ENCODE measurements at places on chromosomes 5 and 9. TPM values are rescaled to one million over a fixed set of nuclear protein-coding genes. Genes with fewer than 3 reads are reported as not detected.

DNA sequence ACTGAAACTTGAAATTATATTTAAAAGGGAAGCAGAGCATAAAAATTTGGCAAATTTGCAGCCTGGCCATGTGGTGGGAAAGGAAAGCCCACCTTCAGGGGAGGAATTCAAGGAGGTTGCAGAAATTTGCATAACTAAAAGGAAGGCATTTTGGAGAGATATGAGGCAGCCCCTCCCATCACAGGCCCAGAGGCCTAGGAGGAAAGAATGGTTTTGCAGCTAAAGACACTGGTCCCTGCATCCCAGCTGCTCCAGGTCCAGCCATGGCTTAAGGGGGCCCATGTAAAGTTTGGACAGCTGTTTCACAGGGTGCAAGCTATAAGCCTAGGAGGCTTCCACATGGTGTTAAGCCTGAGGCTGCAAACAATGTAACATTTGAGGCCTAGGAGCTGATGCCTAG, 212.5 kb downstream of the NNT start:
- no peak for DNase-seq

Gene TMEM252
- not detected for total RNA-seq

Gene EIF4E1B
- total RNA-seq: not detected

GRCh38 chr5:126009566-126009965, 413.6 kb upstream of the GRAMD2B start:
- no peak for DNase-seq

DNA sequence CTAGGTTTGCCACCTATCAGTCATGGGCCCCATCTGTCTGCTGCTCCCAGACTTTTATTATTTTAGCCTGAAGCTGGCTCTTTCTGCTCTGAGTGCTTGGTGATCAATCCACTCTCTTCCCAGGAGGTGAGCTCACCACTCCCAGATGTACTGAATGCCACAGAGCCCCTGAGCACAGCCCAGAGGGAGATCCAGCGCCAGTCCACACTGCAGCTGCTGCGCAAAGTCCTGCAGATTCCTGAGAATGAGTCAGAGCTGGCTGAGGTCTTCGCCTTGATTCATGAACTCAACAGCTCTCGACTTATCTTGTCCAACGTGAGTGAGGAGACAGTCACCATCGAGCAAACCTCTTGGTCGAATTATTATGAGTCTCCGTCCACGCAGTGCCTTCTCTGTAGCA, 36.0 kb downstream of the HMGXB3 start:
- no peak for DNase-seq

DNA sequence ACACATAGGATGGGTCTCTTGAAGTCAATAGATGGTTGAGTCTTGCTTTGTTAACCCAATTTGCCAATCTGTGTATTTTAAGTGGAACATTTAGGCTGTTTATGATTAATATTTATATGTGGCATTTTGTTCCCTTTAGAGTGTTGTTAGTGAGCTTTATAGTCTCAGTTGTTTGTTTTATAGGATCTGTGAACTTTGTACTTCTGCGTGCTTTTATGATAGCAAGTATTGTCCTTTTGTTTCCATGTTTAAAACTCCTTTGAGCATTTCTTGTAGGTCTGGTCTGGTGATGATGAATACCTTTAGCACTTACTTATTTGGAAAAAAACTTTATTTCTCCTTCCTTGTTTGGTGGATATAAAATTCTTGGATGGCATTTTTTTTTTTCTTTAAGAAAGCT, 23.8 kb downstream of the SELENOP start:
- no peak for DNase-seq

DNA sequence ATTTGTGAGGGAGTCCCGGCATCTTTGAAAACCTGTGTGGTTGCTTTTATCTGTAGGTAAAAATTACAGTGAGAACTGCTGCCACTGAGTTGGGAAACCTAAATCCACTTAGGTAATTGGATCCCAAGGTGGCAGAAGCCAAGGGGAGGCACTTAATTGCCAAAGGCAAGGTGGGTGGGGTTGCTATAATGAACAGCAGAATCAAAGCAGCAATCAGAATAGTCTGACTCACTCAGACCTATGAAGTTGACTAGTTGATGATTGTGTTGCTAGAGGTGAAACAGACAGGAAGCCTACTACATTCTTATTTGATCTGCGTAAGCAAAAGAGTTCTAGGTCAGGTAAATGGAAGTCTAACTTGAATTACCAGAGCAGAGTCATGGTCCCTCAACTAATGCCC, 17.3 kb upstream of the BICD2 start:
- no peak for DNase-seq

DNA sequence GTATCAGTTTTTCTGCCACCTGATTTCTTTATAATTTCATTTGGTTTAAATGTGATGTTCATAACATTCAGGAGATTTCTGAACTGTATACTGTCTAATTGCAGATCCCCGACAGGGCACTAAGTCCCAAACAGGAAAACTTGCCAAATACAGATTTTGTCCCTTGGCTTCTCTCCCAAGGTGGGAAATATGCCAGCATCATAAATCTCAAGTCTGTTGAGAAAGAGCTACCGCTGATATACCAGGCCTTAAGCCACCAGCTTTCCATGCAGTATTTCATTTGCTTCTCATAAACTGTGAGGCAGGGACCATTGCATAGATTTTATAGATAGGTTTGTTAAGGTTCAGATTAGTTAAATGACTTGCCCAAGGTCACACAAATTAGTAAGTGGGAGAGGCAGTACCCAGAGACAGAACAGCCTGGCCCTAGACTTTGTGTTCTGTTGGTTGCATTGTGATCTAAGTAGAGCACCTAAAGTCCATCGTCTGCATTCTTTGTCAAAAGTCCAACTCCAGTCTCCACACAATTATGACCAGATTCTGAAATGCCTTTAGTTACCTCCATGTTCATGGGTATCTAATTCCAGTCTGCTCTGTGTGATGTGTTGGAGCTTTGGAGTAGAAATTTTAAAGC, 16.2 kb downstream of the GPR21 start:
- no peak for DNase-seq

GRCh38 chr5:116598911-116599310, 24.3 kb upstream of the SEMA6A start:
- DNase-seq: no peak

DNA sequence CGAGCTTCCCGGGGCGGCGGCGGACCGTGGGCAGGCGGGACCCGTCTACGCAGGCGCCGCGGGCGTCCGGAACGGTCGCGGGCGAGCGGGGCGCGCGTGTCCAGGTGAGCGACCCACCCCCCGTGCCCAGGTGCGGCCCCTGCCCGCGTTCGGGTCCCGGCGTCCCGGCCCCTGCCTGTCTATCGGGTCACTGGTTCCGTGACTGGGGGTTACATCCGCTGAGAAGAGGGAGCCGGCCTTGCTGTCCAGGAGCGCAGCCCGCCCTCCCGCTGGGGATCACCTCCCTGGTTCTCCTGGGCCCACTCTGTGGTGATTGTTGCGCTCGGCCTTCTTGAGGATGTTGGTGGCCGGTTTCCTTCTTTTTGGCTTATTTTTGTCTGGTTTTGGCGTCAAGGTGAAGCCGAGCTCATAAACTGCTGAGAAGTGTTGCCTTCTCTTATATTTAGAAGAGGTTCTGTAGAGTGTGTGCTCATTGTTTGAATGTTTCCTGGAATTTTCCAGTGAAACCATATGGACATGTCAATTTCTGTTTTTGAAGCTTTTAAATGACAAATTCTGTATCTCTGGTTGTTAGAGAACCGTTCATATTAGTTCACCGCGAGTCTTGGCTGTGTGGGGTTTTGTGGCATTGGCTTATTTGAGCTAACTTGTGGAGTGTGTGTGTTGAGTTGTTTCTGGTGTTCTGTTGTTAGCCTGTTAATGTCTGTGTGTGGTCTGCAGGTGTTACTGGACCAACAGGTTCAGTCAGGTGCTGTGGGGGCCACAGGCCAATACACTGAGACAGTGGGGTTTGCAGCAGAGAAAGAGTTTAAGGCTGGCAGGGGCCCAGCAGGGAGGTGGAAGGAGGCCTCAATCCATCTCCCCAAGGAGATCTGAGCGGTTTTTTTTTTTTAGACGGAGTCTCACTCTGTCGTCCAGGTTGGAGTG, 621 bp downstream of the CEP72 start:
- DNase-seq: no peak

- DNase-seq: no peak
Measured at GRCh38 chr5:143402017-143402552, 1.4 kb downstream of the NR3C1 start.

Gene AFAP1L1
- 3.7 TPM for total RNA-seq

DNA sequence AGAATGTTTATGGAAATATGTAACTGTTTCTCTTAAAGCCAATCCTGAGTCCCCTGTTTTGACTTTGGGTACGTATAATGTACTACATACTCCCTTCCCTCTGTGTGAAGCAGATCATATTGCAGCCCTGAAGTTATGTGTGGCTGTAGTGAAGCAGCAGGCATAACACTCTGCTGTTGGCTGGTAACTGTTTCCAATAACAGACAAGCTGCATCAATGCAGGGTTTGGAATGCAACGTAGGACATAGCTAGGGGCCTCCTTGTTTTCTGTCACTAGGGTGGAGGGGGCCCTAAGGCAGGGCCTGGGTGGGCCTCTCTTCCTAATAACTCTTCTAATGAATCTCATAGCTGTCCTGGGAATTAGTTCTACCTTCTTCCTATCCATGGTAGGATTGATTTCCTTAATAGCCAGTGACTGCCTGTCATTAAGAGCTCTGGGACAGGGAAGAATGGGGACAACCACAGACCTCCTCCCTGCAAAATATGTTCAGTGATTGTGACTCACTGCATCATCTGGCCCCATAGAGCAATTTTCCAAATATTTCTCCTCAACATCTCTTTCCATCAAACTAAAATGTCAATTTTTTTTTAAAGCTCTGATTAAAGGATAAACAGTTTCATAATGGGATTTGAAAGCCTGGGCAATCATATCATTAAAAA, 129.6 kb upstream of the HMHB1 start:
- DNase-seq: no peak

GRCh38 chr9:115032296-115032695, 85.7 kb downstream of the TNC start:
- DNase-seq: no peak

GRCh38 chr5:180173198-180173544, 35.8 kb downstream of the RASGEF1C start:
- no peak for DNase-seq

Gene PLGRKT
- total RNA-seq: 25.1 TPM

Gene CDC25C
- total RNA-seq: 2.3 TPM

GRCh38 chr9:110472111-110472510, 107.4 kb downstream of the SVEP1 start:
- no peak for DNase-seq

Gene FOXD4L4
- total RNA-seq: 0.78 TPM

GRCh38 chr5:180352116-180353047, 754 bp downstream of the GFPT2 start:
- no peak for DNase-seq

GRCh38 chr9:135990468-135991429, 29.6 kb upstream of the UBAC1 start:
- peak; percentile 21 for DNase-seq

GRCh38 chr5:5678909-5679308, 256.4 kb downstream of the ICE1 start:
- no peak for DNase-seq

DNA sequence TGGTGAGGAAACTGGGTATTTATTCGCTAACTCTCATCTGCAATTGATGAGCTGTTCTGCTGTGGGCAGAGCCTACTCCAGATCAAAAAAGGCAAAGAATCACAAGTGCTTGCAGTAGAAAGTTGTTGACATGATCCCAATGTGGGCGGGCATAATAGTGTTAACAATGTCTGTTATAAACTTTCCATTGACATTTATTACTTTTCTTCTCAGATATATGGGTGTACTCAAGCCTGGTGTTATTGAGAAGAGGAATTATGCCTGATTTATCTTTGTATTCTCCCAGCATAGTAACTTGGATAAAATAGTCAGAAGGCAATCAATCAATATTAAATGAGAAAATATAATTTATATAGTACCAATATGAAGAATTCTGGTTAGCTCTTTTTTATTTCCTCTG, 47.8 kb downstream of the ZNF474 start:
- no peak for DNase-seq

GRCh38 chr5:73312146-73312871, 136.3 kb downstream of the FOXD1 start:
- no peak for DNase-seq

GRCh38 chr9:75105019-75105540, 16.8 kb downstream of the OSTF1 start:
- DNase-seq: no peak

DNA sequence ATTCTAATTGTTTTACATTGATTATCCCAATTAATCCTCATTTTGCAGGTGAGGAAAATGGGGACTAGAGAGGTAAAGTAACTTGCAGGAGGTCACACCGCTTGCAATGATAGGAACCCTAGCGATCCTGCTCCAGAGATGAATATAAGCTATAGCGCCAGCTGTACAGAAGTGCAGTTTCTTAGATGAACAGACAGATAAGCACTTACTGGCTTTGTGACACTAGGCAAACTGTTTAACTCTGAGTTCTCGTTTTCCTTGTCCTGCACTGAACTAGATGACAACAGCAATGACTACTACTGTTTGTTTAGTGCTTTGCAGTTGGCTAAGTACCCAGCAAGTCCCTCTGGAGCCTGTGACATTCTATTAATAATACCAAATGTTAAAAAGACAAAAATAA, 11.1 kb downstream of the LHX6 start:
- no peak for DNase-seq

DNA sequence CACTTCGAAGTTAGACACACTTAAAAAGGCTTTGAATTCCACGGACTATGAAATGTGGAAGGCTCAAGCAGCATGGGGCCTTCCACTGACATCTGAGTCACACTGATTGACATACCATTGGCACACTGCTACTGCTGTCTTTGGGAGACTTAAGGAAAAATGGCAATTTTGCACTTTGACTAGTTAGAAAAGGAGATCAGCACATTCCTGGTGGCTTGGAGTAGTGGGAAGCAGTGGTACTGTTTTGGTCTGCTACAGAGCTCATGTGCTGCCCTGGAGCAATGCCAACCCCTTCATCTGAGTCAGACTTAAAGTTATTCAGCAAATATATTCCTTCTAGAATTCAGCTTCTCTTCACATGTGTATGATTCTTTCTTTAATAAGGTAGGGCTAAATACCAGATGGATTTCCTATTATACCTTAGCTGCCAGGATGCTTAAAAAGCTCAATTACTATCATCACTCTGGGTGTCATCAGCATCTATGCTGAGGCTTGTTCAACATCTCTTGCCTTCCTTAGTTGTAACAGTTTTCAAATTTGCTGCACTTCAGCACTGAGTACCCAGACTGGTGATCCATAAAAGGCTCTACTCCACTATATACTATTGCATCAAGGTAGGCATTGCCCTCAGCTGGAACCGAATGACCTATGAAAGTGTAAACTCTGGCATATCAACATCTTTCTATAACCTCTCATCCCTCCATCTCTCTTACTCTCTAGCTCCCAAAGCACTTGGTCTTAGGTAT, 42.3 kb upstream of the MOCS2 start:
- DNase-seq: no peak

Gene CCL21
- not detected for total RNA-seq
